Activated B cell treated with CpG ODN at 0.5 μM for 24 hours (primary cell): ENCODE measurements at places on chromosomes 3 and 15. TPM values are rescaled to one million over a fixed set of nuclear protein-coding genes. Genes with fewer than 3 reads are reported as not detected.

DNA sequence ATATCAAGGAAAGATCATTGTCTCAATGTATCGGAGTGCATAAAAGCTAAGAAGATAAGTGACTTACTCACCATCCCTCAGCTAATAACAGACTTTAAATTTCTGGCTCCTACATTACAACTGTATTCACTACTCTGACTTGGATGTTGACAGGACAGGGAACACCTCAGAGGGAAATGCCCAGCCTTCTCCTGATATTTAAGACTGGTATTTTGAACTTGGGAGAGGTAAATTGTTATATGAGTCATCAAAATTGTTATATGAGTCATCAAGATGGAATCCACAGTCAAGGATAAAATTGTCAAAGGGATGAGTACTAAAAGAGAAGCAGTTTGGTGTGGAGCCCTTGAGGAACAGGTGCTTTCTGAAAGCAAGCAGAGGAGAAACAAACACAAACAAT, 961.4 kb downstream of the VGLL3 start:
- no peak overlapping the region for H3K4me3 ChIP-seq
- H3K27ac ChIP-seq = no peak overlapping the region
- DNase-seq = no peak
- H3K27me3 ChIP-seq = no peaks in the 10 kb centered on the region
- H3K4me1 ChIP-seq = no peaks in the 10 kb centered on the region

GRCh38 chr15:25362545-25362944, 76.3 kb downstream of the UBE3A start:
- H3K27me3 ChIP-seq = no peaks in the 10 kb centered on the region
- H3K27ac ChIP-seq = no peak overlapping the region
- H3K4me1 ChIP-seq = peaks cover 3% of the 10 kb centered on the region
- H3K4me3 ChIP-seq = no peak overlapping the region
- peaks cover 39% of the 10 kb centered on the region for H3K36me3 ChIP-seq
- no peak for DNase-seq

- H3K36me3 ChIP-seq = no peaks in the 10 kb centered on the region
- no peak for DNase-seq
- no peak overlapping the region for H3K27ac ChIP-seq
- H3K4me3 ChIP-seq = no peak overlapping the region
- H3K4me1 ChIP-seq = peaks cover 2% of the 10 kb centered on the region
Measured at GRCh38 chr3:31159331-31160039, 265.0 kb upstream of the GADL1 start.

- no peaks in the 10 kb centered on the region for H3K36me3 ChIP-seq
- H3K4me1 ChIP-seq = peaks cover 4% of the 10 kb centered on the region
- no peak overlapping the region for H3K27ac ChIP-seq
- no peaks in the 10 kb centered on the region for H3K27me3 ChIP-seq
- H3K4me3 ChIP-seq = no peak overlapping the region
Measured at GRCh38 chr3:32885283-32885901, 66.1 kb upstream of the CCR4 start.

DNA sequence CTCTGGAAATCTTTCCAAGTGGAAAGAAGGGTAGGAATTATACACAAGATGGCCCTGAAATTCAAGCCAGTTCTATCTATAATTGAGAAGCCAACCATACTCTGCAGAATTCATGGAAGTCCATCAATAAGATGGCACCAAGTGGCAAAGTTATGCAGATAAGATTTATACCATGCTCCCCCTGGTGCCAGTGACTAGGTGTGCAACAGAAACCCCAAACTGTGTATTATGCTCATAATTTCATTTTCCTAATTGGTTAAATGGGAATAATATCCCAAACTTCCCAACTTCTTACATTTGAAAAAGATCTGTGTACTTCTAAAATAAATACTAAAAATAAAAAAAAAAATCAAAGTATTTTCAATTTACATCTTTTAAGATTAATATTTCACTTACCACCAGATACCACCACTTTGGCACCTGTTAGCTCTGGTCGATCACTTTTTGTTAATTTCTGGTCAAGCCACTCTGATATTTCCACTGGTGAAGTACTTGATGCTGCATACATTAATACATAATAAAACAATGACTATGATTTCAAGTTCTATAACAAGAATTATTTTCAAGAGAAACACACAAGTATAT, 25.9 kb downstream of the ETFA start:
- H3K4me1 ChIP-seq = peaks cover 9% of the 10 kb centered on the region
- H3K36me3 ChIP-seq = peaks cover 58% of the 10 kb centered on the region
- no peak overlapping the region for H3K27ac ChIP-seq
- no peak overlapping the region for H3K4me3 ChIP-seq

- no peak overlapping the region for H3K4me3 ChIP-seq
- peaks cover 5% of the 10 kb centered on the region for H3K4me1 ChIP-seq
- H3K27ac ChIP-seq = no peak overlapping the region
Measured at GRCh38 chr15:74593122-74593521, 22.5 kb upstream of the CLK3 start.

The PATL2 gene
- total RNA-seq = 19.8 and 27.2 TPM in 2 replicates

GRCh38 chr15:100958326-100959065, 39.3 kb downstream of the LRRK1 start:
- H3K27me3 ChIP-seq = no peaks in the 10 kb centered on the region
- H3K36me3 ChIP-seq = no peaks in the 10 kb centered on the region
- peaks cover 30% of the 10 kb centered on the region for H3K4me1 ChIP-seq
- no peak for DNase-seq

The CATSPER2 gene
- 12.9 and 13.8 TPM in 2 replicates for total RNA-seq

DNA sequence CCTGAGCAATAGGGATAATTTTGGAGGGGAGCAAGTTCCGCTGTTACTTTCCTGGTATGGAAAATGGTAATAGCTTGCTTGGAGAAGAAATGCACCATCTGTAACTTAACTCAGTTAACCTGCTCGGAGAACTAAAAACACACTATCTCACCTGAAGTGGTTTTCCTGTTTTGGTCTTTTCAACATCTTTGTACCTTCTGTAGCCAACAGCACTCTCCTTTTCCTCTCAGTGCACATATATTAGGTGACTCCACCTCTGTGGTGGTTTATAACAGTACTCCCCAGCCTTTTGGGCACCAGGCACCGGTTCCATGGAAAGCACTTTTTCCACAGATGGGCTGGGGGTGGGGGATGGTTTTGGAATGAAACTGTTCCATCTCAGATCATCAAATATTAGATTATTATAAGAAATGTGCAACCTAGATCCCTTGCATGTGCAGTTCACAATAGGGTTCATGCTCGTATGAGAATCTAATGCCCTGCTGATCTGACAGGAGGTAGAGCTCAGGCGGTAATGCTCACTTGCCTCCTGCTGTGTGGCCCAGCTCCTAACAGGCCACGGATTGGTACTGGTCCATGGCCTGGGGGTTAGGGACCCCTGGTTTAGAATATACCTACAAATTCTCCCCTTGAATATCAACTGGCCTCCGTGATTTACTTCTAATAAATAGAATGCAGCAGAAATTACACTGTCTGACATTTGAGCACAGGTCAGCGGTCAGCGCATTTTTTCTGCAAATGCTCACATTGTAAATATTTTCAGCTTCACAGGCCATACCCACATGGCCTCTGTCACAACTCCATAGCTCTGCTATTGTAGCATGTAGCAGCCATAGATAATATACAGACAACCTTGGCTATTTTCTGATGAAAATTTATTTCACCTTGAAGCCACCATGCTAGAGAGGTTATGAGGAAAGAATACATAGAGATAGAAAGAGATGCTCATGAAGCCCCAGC, 83.8 kb upstream of the SUCLG2 start:
- H3K36me3 ChIP-seq = no peaks in the 10 kb centered on the region
- H3K4me1 ChIP-seq = no peaks in the 10 kb centered on the region
- no peaks in the 10 kb centered on the region for H3K27me3 ChIP-seq
- H3K27ac ChIP-seq = no peak overlapping the region

The GPR87 gene
- total RNA-seq = not detected in 2 replicates

DNA sequence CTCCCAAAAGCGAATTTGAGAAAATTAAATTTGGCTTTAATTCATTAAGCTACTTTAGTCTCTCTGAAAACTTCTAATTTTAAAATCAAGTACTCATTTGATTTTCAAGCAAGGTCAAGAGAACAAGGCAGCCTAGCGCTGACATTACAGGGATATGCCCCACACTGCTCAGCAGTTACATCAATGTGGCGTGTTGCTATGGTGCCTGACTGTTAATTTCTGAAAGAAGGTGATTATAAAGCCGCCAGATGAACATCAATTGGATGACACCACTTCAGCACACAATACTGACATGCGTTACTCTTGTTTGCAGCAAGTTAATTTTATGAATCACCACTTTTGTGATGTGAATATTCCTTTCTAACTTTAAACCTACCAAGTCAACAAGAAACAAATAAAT, 284.4 kb downstream of the FOXP1 start:
- H3K27ac ChIP-seq = no peak overlapping the region
- no peaks in the 10 kb centered on the region for H3K27me3 ChIP-seq
- DNase-seq = no peak
- H3K4me1 ChIP-seq = peaks cover 72% of the 10 kb centered on the region
- H3K4me3 ChIP-seq = no peak overlapping the region

GRCh38 chr3:184349563-184350470, 11.6 kb downstream of the CLCN2 start:
- no peak for DNase-seq
- H3K27ac ChIP-seq = no peak overlapping the region
- peaks cover 3% of the 10 kb centered on the region for H3K36me3 ChIP-seq
- H3K4me1 ChIP-seq = no peaks in the 10 kb centered on the region

The BUB1B gene
- total RNA-seq = 3.9 and 4.2 TPM in 2 replicates

DNA sequence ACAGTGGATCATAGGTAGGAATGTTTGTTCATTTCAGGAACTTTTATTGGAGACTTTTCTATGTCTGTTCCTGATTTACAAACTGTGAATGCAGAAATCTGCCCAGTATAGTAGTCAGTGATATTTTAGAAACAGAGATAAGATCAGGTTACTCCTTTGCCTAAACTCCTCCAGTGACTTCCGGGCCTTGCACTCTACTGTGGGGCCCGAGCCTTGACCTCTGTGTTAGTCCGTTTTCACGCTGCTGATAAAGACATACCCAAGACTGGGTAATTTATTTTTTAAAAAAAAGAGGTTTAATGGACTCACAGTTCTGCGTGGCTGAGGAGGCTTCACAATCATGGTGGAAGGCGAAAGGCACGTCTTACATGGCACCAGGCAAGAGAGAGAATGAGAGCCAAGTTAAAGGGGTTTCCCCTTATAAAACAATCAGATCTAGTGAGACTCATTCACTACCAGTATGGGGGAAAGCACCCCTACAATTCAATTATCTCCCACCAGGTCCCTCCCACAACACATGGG, 127.1 kb downstream of the DNAJB8 start:
- H3K36me3 ChIP-seq = peaks cover 51% of the 10 kb centered on the region
- H3K27ac ChIP-seq = no peak overlapping the region
- no peaks in the 10 kb centered on the region for H3K27me3 ChIP-seq
- DNase-seq = no peak

The MOBP gene
- 0.13 TPM in 1 of 2 replicates, not detected in the other for total RNA-seq

GRCh38 chr3:97265237-97266005, 451.0 kb downstream of the EPHA6 start:
- no peaks in the 10 kb centered on the region for H3K27me3 ChIP-seq
- H3K27ac ChIP-seq = no peak overlapping the region
- no peak for DNase-seq

- no peak overlapping the region for H3K4me3 ChIP-seq
- H3K36me3 ChIP-seq = no peaks in the 10 kb centered on the region
- no peak overlapping the region for H3K27ac ChIP-seq
- no peak for DNase-seq
- H3K4me1 ChIP-seq = no peaks in the 10 kb centered on the region
Measured at GRCh38 chr15:57540736-57541135, 51.0 kb upstream of the MYZAP start.

DNA sequence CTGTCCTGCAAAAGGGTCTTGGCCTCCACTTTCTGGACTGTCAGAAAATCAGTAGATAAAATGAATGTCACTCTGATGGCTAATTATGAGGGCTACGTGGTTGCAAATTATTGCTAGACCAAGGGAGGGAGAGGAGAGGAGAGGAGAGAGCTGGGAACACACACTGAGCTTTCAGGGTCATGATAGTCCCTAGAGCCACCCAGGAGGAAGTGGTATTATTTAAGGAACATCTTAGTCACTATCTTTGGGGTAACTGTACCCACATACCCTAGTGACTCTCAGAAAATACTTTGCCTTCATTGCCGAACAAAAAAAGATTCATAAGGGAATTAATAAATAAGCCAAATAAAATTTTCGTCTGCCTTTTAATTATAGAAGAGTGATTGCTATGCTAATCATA, 642.3 kb upstream of the CFAP20DC start:
- no peak overlapping the region for H3K4me3 ChIP-seq
- H3K27me3 ChIP-seq = no peaks in the 10 kb centered on the region
- no peaks in the 10 kb centered on the region for H3K36me3 ChIP-seq

DNA sequence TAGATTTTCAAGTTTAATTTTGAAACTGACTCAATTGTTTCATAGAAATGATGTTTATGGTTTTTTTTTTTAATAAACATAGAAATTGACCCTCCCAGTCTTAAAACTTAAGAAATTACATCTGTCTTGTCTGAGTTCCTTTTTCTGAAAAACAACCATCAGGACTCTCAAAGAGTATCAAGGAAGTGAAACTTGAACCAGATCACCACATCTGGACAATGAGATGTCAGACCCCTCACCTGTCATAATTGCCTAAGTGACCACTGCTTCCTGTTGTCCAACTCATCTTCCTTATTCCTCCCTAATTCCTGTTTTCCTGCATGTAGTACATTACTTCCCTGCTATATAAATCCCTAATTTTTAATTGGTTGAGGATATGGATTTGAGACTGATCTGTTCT, 441.5 kb upstream of the ARHGEF26 start:
- H3K4me3 ChIP-seq = no peak overlapping the region
- H3K36me3 ChIP-seq = no peaks in the 10 kb centered on the region
- no peaks in the 10 kb centered on the region for H3K27me3 ChIP-seq
- DNase-seq = no peak

- H3K4me1 ChIP-seq = no peaks in the 10 kb centered on the region
- H3K4me3 ChIP-seq = no peak overlapping the region
- H3K27me3 ChIP-seq = no peaks in the 10 kb centered on the region
- DNase-seq = no peak
- no peak overlapping the region for H3K27ac ChIP-seq
Measured at GRCh38 chr3:25527801-25528200, 99.7 kb downstream of the RARB start.

DNA sequence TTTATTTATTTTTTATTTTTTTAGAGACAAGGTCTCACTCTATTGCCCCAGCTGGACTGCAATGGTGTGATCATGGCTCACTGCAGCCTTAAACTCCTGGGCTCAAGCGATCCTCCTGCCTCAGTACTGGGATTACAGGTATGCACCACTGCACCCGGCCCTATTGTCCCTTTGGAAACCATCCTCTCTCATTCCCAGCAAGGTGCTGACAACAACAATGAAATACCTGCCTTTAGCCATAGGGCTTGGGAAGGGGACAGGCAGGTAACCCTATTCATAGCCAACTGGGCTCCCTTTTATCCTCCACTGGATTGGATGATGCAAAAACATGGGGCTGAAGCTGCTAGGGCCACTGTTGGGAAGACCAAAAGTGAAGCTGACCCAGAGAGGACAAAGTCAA, 43.1 kb downstream of the SCAP start:
- H3K4me3 ChIP-seq = no peak overlapping the region
- H3K27me3 ChIP-seq = no peaks in the 10 kb centered on the region
- no peak for DNase-seq

The CEP97 gene
- 7.3 and 7.9 TPM in 2 replicates for total RNA-seq

The HRH1 gene
- total RNA-seq = not detected in 2 replicates
